ENCODE measurements at places on chromosomes 1 and 21. TPM values are rescaled to one million over a fixed set of nuclear protein-coding genes. Genes with fewer than 3 reads are reported as not detected.
A peak's percentile ranks its signal among the peaks of the same experiment; 100 is the strongest.

Gene HSPA6
- not detected for total RNA-seq

Gene IGSF5
- total RNA-seq: 2.5 TPM

Gene HS2ST1
- total RNA-seq: 22.1 TPM

DNA sequence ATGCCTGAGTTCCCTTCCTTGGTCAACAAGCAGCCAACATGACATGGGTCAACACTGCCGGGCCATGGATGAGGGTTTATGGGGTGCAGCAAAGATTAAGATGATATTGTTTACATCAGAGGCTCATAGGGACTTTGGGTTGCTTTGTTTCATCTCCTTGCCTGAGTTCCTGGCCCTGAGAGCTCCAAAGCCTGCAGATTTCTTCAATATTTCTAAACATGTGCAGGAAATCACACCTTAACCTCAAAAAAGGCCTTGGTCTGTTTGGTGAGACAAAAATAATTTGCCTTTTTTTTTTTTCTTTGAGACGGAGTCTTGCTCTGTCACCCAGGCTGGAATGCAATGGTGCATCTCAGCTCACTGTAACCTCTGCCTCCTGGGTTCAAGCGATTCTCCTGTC, 876 bp downstream of the SLAMF8 start:
- peaks cover 6% of the 10 kb centered on the region for H3K4me1 ChIP-seq
- H3K27me3 ChIP-seq: peaks cover 13% of the 10 kb centered on the region
- DNase-seq: no peak
- no peak overlapping the region for H3K4me3 ChIP-seq
- H3K36me3 ChIP-seq: no peaks in the 10 kb centered on the region
- H3K27ac ChIP-seq: no peak overlapping the region

DNA sequence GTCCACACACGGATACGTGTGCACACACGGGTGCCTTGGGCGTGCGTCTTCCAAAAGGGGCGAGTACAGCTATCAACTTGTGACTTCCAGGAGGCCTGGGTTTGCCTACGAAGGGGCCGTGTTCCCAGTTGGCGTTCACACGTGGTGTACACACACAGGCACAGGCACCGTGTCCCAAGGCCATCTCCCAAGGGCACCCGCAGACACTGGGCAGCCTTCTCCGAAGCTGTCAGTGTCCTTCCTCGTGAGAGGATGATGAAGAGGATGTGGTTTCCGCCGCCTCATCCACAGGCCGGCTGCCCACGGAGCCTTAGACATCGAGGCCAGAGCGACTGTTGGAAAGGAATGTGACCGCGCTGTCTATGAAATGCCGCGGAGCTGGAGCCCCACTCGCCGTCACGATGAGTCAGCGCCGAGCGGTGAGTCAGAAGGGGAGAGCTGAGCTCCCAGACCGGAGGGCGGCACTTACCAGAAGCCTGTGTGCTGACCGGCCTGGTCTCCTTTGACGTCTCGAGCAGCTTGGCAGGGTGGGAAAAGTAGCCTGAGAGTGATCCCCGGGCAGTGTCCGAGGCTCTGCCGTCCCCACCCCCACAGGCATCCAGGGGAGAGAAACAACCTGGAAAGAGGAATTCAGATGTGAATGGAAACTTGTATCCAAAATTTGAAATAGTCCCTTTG, 141.4 kb upstream of the ARHGEF16 start:
- DNase-seq: no peak
- peaks cover 3% of the 10 kb centered on the region for H3K4me1 ChIP-seq
- peaks cover 10% of the 10 kb centered on the region for H3K27me3 ChIP-seq
- H3K4me3 ChIP-seq: no peak overlapping the region
- H3K36me3 ChIP-seq: peaks cover 13% of the 10 kb centered on the region
- H3K27ac ChIP-seq: peak overlapping the region; percentile 13
